ENCODE measurements at places on chromosomes 3 and 15.

- DNase-seq, result no peak
These were observed 9.8 kb downstream of the DZIP1L start for GRCh38 chr3:138105598-138105997.

GRCh38 chr15:62486041-62486440 is 321.0 kb upstream of the C2CD4B start:
- DNase-seq, result no peak

DNA sequence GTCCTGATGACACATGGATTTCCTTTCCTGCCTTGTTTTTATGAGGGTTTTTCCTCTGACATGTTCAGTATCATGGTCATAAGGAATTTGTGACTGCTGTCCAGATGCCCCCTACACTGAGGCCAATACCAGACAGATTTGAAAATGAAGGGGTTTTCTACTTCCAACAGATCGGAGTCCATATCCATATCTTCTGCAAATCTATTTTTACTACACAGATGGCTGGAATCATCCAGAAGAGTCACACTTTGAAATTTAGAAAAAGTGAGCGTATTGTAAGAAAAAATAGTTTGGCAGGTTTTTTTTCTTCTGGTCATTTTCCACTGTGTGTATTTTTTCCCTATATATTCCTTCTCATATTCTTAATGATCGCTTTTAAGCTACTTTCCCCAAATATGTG is 197.5 kb upstream of the LRRC3B start:
- no peak for DNase-seq

- DNase-seq, result no peak
These were observed 320.5 kb downstream of the ZIC1 start for GRCh38 chr3:147729641-147730040.

- DNase-seq, result no peak
These were observed 223.8 kb upstream of the PRICKLE2 start for GRCh38 chr3:64449026-64449425.

- DNase-seq, result no peak
These were observed 28.8 kb downstream of the ATG7 start for GRCh38 chr3:11300970-11301369.

DNA sequence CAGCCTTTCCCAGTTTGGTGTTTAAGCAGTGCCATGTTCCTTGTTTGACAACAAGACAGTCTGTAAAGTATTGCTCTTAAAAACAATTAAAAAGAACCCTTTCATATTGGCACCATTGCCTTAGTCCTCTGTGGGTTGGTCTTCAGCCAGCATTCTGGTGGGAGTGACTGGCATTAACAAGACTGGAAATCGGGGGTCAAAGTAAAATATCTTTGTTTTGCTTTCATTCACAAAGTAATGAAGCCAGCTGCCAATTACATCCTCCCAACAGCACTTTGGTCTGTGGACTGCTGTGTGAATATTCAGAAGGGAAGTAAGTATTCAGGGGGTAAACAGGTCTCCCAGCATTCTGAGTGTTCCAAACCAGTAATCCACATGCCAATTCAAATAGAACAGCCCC is 8.3 kb upstream of the VILL start:
- DNase-seq, result no peak

DNA sequence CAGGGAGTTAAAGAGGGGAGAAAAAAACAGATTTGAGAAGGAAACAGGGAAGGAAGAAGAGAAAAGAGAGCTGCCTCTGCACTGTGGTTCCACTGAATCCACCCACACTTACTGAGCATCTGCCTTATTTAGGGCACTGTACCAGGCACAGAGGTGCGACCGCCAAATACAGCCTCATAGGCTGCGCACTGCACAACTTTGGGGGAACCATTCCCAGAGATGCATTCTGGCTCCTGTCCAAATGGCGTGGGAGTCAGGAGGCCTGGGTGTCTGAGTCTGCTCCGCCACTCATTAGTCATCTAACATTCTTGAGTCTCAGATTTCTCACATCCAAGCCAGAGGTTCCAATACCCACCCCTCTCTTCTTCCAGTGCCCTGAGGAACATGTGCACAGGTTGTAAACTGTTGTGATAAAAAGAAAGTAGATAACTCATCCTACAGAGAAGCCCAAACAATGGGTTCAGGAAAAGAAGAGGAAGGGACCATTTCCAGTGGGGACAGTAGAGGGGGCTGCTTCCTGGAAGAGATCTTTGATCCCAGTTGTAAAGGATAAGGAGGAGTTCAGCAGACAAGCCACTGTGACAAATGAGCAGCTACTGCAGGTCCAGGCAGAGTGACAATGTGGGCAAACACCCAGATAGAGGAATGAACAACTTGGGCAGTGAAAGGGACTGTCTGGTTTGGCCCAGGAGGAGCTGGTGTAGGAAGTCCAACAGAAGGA is 254.6 kb downstream of the UACA start:
- no peak for DNase-seq

- DNase-seq, result no peak
These were observed 23.8 kb downstream of the MTMR14 start for GRCh38 chr3:9673082-9673481.

GRCh38 chr3:72401005-72401545 is 447.2 kb downstream of the SHQ1 start:
- no peak for DNase-seq

DNA sequence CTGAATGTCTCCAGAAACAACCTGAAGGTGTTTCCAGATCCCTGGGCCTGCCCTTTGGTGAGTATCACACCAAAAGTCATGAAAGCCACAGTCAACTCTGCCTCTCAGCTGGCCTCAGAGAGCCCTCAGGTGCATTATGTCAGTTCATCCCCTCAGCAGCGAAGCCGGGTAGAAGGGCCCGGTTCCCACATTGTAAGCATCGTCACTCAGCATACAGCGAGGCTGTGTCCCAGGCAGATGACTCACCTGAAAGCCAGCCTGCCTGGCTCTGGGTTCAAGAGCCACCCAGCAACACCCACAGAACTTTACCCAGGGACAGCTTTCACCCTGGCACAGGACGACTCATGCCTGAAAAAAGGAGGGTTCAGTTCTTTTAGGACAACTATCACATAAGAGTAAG is 91.6 kb downstream of the LRRK1 start:
- no peak for DNase-seq

GRCh38 chr3:153305189-153305588 is 143.2 kb downstream of the RAP2B start:
- DNase-seq, result no peak

DNA sequence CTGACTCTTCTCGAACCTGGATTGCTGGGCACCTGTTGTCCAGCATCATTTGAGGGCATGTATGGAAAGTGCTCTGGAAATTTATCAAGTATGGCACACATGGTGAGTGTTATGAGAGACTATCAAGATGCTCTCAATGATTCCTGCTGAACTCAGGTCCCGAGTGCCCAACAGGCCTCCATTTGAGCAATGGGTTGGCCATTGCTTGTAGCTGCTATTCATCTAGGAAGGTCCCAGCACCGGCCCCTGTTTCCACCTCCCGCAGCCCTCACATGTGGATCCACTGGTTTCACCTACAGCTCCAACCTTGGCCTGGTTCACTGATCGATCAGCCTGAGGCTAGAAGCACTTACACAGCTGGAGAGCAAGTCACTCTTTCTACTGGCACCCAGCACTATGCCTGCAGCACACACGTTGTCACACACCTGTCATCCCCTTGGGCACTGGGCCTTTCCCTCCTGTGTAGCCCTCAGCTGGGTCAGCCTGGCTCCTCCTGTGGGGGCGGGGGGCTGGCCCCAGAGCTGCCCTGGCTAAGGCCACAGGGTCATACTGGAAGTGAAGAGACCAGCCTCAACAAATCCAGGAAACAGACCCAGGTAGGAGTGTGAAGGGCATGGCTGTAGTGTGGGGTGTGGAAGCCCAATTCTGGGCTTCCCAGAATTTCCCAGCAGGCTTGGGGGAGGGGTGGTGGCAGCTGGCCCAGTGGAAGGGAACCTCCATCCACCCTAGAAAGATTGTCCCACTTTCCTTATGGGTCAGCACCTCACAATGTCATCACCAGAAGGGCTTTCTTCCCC is 41.7 kb upstream of the SMAD3 start:
- no peak for DNase-seq

- DNase-seq, result no peak
These were observed 67.1 kb upstream of the UBE2E2 start for GRCh38 chr3:23136054-23136453.

DNA sequence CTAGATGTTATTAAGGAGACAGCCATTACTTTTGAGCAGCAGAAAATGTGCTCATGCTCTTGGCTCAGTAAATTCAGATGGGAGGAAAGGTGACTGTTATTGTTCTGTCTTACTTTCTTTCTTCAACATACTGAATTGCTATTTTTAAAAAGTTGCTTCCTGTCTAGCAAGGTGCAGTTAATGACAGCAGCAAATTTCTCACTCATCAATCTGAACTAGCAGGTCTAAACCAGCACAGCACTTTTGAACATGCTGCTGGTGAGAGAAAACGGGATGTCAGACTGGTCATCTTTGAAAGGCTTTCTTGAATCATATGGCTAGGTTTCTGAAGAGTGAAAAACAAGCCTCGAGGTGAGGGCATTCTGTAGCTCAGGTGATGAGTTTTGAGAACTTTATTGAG is 384.7 kb downstream of the MFSD1 start:
- no peak for DNase-seq

GRCh38 chr3:17806201-17806600 is 63.8 kb upstream of the TBC1D5 start:
- DNase-seq, result no peak

- DNase-seq, result no peak
These were observed 846.5 kb upstream of the ALCAM start for GRCh38 chr3:104520228-104520655.

- DNase-seq, result no peak
These were observed 144.7 kb upstream of the TTC14 start for GRCh38 chr3:180457225-180457624.

GRCh38 chr3:185363662-185364203 is 797 bp downstream of the MAP3K13 start:
- DNase-seq, result no peak

DNA sequence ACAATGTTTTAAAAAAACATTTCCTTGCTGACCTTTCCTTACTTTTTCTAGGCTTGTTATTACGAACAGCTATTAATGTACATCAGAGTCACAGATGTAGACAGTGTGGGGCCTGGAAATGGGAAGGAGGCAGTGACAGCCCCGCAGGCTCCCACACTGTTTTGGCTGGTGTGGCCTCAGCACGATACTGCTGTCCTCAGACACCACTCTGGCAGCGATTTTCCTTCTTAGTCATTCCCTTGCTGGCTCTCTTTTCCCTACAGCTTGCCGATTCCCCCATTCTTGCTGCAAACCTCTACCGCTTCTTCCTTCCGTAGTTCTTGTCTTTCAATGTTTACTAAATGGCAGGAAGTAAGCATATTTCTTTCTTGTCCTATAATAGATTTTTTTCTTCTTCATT is 113.1 kb downstream of the ABI3BP start:
- DNase-seq, result no peak

DNA sequence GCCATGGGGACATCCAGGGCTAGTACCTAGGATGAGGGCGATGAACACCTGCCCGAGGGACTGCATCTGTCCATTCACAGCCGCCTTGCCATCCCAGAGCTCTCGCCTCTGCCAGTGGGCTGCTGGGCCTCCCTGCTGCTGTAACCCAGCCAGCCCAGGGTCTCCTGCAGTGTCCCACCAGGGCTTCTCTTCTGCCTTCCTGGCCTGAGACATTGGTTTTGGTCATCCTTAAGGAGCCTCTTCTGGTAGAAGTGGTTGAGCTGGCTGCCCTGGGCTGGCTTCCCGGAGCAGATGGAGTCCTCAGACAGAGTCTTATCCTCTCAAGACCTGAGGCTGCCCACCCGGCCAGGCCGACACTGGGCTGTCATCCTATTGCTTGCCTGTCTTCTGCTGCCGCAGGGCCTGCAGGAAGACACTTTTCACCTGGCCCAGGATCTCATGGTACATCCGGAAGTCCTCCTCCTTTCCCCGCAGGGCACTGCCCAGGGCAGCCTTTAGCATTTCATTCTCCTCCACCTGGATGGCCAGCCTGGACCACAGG is 6.1 kb upstream of the HHATL start:
- no peak for DNase-seq

DNA sequence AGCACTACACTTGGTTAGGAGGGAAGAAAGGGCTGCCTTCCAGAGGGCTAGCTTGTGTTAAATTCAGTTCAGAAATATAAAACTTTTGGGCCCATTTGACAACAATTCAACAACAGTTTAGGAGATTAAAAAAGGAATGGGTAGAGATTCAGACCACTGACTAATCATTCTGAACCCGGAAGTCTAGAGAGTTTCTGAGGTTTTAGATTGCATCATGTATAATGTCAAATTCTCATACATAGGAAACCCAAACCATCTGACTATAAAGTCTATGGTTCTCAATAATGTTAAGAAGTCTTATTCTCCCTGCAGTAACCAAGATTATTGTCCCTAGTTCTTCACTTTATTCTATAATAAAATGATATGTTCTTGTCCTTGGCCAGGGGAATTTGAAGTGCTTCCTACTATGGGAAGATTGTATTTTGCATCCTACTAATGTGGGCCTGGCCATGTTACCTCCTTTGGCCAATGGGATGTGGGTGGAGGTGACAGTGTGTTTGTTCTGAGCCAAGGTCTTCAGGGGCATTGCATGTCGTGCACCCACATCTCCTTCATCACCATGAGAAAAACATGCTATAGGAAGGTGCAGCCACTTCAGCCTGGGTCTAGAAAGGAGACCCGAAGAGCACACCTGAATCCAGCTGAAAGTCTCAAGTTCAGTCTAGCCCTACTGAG is 66.4 kb upstream of the CCNL1 start:
- peak; percentile 16 for DNase-seq

DNA sequence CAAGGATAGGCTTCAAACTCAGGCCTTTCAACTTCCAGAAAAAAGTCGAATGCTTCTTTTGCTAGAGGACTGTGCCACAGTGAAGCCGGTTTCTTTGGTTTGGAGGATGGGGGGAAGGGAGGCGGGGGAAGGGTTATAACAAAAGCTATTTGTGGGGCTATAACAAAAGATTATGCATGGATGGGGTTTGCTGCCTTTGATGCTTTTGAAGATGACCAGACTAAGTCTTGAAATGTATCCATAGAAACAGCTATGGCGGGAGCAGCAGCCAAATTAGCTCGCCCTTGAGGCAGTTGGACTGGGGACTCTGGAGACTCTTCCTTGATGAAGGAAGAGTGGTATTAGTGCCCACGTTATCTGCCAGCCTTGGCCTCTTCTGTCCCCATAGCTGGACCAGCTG is 47.5 kb downstream of the SRGAP3 start:
- DNase-seq, result no peak

DNA sequence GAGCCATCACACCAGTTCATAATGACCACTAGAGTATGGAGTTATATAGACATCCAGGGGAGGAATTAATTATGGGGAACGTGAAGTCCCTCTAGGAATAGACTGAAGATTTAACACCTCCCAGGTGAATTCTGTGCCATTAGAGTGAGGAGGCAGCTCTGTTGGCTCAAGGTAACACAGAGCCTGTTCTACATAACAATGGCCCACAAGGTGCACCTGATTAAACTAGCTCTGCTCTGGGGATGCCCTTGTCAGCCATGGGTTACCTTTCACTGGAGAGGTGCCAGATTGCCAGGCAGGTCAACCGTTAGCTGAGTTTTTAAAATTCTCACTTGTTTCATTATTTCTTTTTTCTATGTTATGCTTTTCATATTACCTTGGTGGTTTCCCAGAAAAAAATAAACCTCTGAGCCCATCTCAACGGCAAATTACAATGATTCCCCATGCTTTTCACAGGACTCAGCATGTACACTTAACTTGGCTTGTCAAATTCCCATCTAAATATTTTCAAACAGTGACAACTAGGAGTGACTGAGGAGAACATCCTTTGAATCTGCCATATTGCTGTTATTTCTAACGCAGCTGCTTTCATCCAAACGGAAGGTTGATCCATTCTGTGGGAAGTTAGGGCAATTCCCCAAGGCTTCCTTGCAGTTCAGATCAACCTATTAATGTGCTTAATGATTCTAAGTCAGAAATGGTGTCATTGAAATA is 512.9 kb downstream of the MCTP2 start:
- DNase-seq, result no peak
